Sigmoid colon (tissue), 7 donors: ENCODE measurements at places on chromosomes 12 and 14. TPM values are rescaled to one million over a fixed set of nuclear protein-coding genes. Genes with fewer than 3 reads are reported as not detected.

FAM222A gene
- 1.2 TPM for total RNA-seq

NEUROD4 gene
- total RNA-seq = not detected

AJUBA gene
- total RNA-seq = 5.5 TPM

WIF1 gene
- total RNA-seq = not detected

TRAFD1 gene
- total RNA-seq = 42.1 TPM

TAS2R50 gene
- 4.6 TPM for total RNA-seq

KRT79 gene
- total RNA-seq = not detected

PKP2 gene
- 0.71 TPM for total RNA-seq

PRR13 gene
- total RNA-seq = 68.1 TPM

DNA sequence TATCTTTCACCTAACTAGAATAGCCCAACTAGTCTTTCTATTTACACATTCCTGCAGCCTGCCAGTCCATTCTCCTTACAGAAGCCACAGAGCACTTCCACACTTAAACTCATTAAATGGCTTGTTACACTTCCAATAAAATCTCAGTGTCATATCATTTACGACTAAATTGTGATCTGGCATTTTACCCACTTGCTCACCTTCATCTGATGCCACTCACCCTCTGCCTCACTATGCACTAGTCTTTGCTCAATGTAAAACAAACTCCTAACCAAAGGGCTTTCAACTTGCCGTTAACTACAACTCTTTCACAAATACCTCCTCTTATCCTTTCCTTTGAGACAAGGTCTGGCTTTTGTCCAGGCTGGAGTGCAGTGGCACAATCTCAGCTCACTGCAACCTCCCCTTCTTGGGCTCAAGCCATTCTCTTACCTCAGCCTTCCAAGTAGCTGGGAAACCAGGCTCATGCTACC, 24.1 kb downstream of the YAF2 start:
- no peak for DNase-seq
- no peak overlapping the region for H3K4me3 ChIP-seq
- H3K36me3 ChIP-seq = no peaks in the 10 kb centered on the region
- H3K27ac ChIP-seq = no peak overlapping the region
- H3K4me1 ChIP-seq = no peaks in the 10 kb centered on the region

- H3K27ac ChIP-seq = no peak overlapping the region
- no peak for DNase-seq
- no peaks in the 10 kb centered on the region for H3K36me3 ChIP-seq
- no peaks in the 10 kb centered on the region for H3K27me3 ChIP-seq
Measured at GRCh38 chr12:13891902-13892301, 89.5 kb downstream of the GRIN2B start.

GRCh38 chr12:81597928-81598604, 161.1 kb downstream of the PPFIA2 start:
- no peak for DNase-seq
- no peak overlapping the region for H3K4me3 ChIP-seq
- no peak overlapping the region for H3K27ac ChIP-seq
- H3K4me1 ChIP-seq = no peaks in the 10 kb centered on the region
- H3K36me3 ChIP-seq = no peaks in the 10 kb centered on the region

DNA sequence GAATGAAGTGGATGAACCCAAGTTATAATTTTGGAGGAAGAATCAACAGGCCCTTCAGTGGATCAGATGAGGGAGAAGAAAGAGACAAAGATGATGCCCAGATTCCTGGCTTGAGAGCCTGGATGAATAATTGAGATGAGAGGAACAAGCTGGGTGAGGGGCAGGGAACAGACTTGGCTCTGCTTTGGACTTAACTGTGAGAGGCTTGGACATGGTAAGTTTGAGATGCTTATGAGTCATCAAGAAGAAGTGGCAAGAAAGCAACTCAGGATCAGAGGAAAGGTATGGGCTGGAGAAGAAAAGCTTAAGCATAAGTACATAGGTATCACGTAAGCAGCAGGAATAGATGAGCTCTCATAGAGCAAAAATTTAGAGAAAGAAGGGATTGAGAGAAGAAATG, 55.3 kb downstream of the FIGNL2 start:
- H3K27ac ChIP-seq = no peak overlapping the region
- no peak overlapping the region for H3K4me3 ChIP-seq
- no peaks in the 10 kb centered on the region for H3K27me3 ChIP-seq
- no peak for DNase-seq
- no peaks in the 10 kb centered on the region for H3K4me1 ChIP-seq

- H3K4me1 ChIP-seq = no peaks in the 10 kb centered on the region
- no peak overlapping the region for H3K27ac ChIP-seq
- peak; percentile 28 for DNase-seq
- peaks cover 88% of the 10 kb centered on the region for H3K27me3 ChIP-seq
Measured at GRCh38 chr14:100903134-100903468, 421 bp downstream of the RTL1 start.

DNA sequence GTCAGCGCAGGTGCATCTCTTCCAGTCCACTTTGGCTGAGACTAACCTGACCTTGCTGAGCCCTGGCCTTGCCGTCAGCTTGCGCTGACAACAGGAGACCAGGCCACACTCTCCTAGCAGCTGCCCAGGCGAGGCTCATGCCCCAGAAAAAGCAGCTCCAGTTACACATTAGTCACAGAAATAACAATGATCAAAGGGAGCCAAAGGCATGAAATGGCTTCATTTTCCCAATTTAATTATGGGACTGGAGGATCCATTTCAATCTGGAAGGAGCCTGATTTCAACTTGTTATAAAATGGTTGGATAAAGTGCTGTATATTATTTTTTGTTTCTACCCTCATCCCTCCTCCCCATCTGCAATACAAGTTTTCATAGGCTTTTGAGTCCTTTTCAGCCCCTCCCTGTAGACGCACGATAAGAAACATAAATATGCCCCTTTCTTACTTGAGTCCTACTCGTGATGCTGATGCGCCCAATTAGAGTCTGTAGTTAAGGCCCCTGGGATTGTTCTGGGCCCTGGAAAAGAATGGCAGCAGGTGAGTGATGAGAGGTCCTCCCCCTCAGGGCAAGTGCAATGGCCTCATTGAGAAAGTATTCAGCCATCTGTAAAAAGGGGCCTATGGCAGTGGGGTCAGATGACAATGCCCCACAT, 376.0 kb downstream of the C12orf75 start:
- no peaks in the 10 kb centered on the region for H3K4me1 ChIP-seq
- H3K4me3 ChIP-seq = no peak overlapping the region
- DNase-seq = no peak
- no peaks in the 10 kb centered on the region for H3K36me3 ChIP-seq

- DNase-seq = no peak
- H3K27me3 ChIP-seq = no peaks in the 10 kb centered on the region
- no peaks in the 10 kb centered on the region for H3K4me1 ChIP-seq
Measured at GRCh38 chr14:38385836-38386235, 129.9 kb upstream of the CLEC14A start.

DNA sequence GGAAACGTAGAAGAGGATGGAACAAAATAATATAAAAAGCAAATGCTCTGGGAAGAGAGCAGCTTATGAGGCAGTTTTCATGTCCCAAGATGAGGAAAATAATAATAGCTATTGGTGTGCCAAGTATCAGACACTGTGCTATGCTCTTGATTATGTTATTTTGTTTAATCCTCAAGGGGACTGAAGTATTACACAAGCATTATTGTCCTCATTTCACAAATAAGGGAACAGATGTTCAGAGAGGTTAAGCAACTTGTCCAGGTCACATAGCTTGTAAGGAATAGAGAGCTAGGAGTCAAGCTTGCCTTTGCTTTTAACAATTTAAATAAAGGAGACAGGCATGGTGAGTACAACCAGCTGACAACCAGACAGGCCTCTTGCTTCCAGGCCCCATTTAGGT, 26.9 kb upstream of the LTBP2 start:
- no peaks in the 10 kb centered on the region for H3K4me1 ChIP-seq
- DNase-seq = no peak
- peaks cover 32% of the 10 kb centered on the region for H3K27me3 ChIP-seq
- no peaks in the 10 kb centered on the region for H3K36me3 ChIP-seq

GRCh38 chr12:9241301-9241700, 33.1 kb upstream of the PZP start:
- no peaks in the 10 kb centered on the region for H3K27me3 ChIP-seq
- DNase-seq = no peak

DNA sequence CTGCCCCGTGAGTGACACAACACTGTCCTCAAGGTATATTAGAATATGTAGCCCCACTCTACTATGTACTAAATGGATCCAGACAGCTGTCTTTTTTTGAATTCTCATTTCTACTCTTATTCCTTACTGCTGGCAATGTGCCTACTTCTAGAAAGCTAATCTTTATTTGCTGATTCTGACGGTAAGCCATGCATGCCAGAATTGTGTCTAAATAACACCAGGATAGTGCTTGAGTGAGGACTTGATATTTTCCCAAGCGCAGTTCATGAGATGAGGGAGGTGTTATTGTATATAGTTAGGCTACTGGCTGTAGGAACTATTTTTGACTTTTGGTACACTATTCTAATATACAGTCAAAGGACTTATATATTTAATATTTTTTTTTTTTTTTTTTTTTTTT, 316.2 kb upstream of the NAV3 start:
- no peak overlapping the region for H3K27ac ChIP-seq
- no peaks in the 10 kb centered on the region for H3K27me3 ChIP-seq
- H3K36me3 ChIP-seq = no peaks in the 10 kb centered on the region

DNA sequence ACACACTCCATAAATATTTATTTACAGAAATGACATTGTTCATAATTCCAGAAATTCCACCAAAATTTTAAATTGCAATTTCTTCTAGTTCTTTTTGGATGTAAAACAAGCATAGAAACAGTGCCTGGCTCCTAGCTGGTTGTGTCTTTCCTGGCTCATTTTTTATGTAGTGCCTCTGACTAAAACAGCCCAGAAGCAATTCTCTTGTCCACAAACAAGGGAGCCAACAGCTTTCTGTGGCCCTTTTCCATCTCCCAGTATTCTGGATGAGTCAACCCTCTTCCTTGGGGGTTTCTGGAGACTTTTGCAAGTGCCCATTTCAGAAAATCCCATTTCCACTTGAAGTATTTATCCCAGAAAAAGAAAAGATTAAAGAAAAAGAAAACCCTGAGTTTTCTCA, 141.4 kb downstream of the PHLDA1 start:
- DNase-seq = no peak
- no peaks in the 10 kb centered on the region for H3K4me1 ChIP-seq
- no peak overlapping the region for H3K27ac ChIP-seq
- no peaks in the 10 kb centered on the region for H3K27me3 ChIP-seq
- no peaks in the 10 kb centered on the region for H3K36me3 ChIP-seq

GRCh38 chr12:109951136-109951535, 45.0 kb downstream of the GIT2 start:
- no peak for DNase-seq
- H3K27me3 ChIP-seq = no peaks in the 10 kb centered on the region

DNA sequence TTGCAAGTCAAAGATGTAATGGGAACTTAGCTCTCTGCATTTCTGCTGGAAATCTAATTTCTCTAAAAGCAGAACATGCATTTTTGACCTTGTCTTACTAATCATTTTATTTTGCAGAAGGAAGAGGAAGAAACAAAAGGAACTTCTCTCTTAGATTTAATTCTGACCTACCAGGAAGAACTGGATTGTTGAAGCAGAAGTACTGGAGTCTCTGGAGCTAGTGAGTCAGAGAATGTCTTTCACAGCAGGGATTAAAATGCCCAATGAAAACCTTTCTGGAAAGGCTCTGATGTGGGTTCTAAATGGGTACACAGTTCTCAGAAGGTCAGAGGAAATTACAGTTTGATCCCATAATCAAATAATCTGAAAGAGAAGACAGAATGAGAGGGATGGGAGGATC, 70.8 kb upstream of the GNG2 start:
- H3K4me3 ChIP-seq = no peak overlapping the region
- H3K4me1 ChIP-seq = peaks cover 17% of the 10 kb centered on the region
- no peak for DNase-seq
- H3K27me3 ChIP-seq = no peaks in the 10 kb centered on the region
- peak overlapping the region; percentile 35 for H3K27ac ChIP-seq

DNA sequence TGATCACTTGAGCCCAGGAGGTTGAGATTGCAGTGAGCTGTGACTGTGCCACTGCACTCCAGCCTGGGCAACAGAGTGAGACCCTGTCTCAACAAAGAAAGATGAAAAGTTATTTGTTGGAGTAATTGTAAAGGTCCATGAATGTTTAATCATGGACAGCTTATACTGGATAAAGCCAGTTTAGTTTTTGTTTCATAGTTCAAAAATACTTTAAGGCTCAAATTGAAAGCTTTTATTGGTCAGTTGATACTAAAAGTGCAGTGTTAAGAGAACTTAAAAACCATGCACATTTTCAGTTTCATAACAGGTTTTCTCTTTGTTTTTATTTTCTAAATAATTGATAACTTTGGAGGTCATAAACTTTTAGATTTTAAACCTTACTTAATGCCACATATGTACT, 108.4 kb downstream of the MON2 start:
- no peak for DNase-seq
- no peak overlapping the region for H3K27ac ChIP-seq
- H3K27me3 ChIP-seq = no peaks in the 10 kb centered on the region

- H3K27ac ChIP-seq = peak overlapping the region; percentile 16
- H3K4me3 ChIP-seq = no peak overlapping the region
- no peaks in the 10 kb centered on the region for H3K27me3 ChIP-seq
- peaks cover 35% of the 10 kb centered on the region for H3K36me3 ChIP-seq
Measured at GRCh38 chr14:54781961-54782750, 120.5 kb downstream of the GCH1 start.

- no peak overlapping the region for H3K4me3 ChIP-seq
- no peaks in the 10 kb centered on the region for H3K36me3 ChIP-seq
- no peak for DNase-seq
- H3K27me3 ChIP-seq = no peaks in the 10 kb centered on the region
- no peak overlapping the region for H3K27ac ChIP-seq
Measured at GRCh38 chr12:66409195-66409871, 107.0 kb downstream of the HELB start.

- no peak for DNase-seq
- H3K27ac ChIP-seq = no peak overlapping the region
- peaks cover 62% of the 10 kb centered on the region for H3K27me3 ChIP-seq
- no peaks in the 10 kb centered on the region for H3K4me1 ChIP-seq
- peak overlapping the region; percentile 39 for H3K4me3 ChIP-seq
Measured at GRCh38 chr12:84911271-84912197, 1.1 kb downstream of the SLC6A15 start.

DNA sequence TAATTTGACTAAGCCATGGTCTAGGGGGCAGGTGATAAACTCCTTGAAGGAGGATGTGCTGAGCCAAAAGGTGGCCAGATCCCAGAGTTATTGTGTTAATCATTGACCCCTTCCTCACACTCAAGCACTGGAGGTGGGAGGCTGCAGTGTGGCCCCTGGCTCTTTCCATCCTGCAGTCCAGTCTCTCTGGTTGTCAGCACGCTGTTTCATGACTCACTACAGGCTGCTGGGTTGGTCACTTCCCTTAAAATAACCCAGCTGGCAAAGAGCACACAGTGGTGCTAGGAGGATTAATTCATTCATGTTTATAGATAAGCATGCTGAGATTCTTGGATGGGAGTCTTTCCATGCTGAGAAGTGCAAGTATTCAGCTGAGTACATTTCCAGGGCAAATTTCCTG, 228.9 kb downstream of the ANO2 start:
- H3K36me3 ChIP-seq = no peaks in the 10 kb centered on the region
- no peak for DNase-seq
- no peak overlapping the region for H3K27ac ChIP-seq
- no peaks in the 10 kb centered on the region for H3K27me3 ChIP-seq

- no peak overlapping the region for H3K4me3 ChIP-seq
- H3K27ac ChIP-seq = no peak overlapping the region
- H3K27me3 ChIP-seq = no peaks in the 10 kb centered on the region
- no peak for DNase-seq
- H3K36me3 ChIP-seq = no peaks in the 10 kb centered on the region
Measured at GRCh38 chr14:55518391-55518790, 61.6 kb upstream of the KTN1 start.
